Pancreas (tissue), 10 donors: ENCODE measurements at places on chromosomes 1 and 21. TPM values are rescaled to one million over a fixed set of nuclear protein-coding genes. Genes with fewer than 3 reads are reported as not detected.

DNA sequence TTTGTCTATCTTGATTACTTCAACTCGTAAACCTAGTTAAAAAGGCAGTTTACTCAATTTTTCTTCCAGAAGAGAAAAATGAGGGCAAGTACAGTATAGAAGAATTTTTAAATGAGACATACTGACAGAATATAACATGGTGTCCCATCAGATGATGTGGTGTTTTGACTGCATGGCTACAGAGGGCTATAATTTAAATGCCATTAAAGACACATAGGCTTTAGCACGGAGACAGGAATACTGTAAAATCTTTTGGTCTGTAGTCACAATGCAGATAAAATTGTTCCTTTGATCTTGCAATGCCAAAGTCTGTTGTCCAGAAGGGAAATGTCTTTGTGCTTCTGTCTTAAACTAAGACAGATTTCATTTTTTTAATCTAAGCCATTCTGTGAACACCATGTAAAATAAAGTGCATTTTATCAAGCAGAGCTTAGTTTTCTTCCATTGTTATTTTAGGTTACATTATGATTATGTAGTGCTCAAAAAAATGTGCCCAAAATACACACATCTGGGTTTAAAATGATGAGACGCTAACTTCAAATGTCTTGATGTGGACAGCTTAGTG is 249.6 kb downstream of the PTPRC start:
- no peaks in the 10 kb centered on the region for H3K27me3 ChIP-seq
- no peak overlapping the region for H3K4me3 ChIP-seq
- peaks cover 5% of the 10 kb centered on the region for H3K4me1 ChIP-seq
- no peaks in the 10 kb centered on the region for H3K36me3 ChIP-seq

The SPATA21 gene
- polyA plus RNA-seq = 0.77 TPM

- no peak overlapping the region for H3K27ac ChIP-seq
- no peak for DNase-seq
- H3K27me3 ChIP-seq = no peaks in the 10 kb centered on the region
These were observed 44.0 kb downstream of the OR10J1 start for GRCh38 chr1:159483501-159483900.

DNA sequence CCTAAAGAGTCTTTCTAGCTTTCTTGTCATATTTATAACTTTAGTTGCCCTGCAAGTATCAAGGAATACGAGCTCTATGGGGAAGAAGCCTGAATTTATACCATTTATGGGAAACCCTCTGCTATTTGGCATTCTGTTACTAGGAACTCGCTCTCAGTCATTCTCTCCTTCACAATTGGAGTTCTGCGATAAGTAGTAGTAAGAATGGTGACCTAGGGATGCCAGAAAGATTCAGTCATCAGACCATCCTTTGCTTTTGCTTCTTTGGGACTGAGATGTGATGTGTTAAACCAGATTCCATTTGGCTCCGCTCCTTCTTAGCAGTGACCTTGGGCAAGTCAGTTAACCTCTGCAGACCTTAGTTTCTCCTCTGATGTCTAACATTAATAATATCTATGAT is 256.5 kb downstream of the FGGY start:
- peaks cover 17% of the 10 kb centered on the region for H3K4me1 ChIP-seq
- H3K27ac ChIP-seq = no peak overlapping the region
- DNase-seq = no peak

- no peaks in the 10 kb centered on the region for H3K36me3 ChIP-seq
- H3K27me3 ChIP-seq = no peaks in the 10 kb centered on the region
- no peaks in the 10 kb centered on the region for H3K4me1 ChIP-seq
- no peak for DNase-seq
- H3K4me3 ChIP-seq = no peak overlapping the region
These were observed 257.5 kb downstream of the KIF26B start for GRCh38 chr1:245412306-245412705.

The CELF3 gene
- polyA plus RNA-seq = 76.3 TPM

- H3K36me3 ChIP-seq = no peaks in the 10 kb centered on the region
- H3K4me1 ChIP-seq = no peaks in the 10 kb centered on the region
- DNase-seq = no peak
- H3K27me3 ChIP-seq = no peaks in the 10 kb centered on the region
- H3K27ac ChIP-seq = no peak overlapping the region
These were observed 89.7 kb downstream of the MAGI3 start for GRCh38 chr1:113479713-113480676.

DNA sequence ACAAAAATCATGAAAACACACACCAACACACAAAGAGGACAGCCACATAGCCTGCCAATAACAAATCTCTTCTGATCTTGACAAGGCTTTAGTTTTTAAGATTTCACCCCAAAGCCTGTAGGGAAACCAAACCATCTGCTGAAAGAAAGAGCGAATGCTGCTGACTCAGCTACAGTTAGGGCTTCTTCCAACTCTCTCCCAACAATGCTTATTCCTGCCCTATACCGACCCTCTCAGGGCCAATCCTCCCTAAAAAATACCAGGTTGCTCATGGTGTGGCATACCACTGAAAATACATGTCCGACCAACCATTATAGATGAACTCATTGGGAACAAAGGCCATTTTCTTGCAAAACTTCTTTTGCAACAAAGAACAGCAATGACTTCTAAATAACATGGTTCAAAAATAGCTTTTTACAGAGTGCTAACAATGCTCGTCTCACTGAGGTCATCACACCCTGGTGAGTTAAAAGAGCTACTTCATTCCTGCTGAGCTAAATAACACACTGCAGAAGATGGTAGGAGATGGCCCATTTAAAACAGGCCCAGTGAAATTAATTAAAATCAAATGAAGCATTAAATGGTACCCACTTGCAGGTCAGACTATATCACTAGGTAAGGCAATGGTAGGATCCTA is 86.1 kb downstream of the KIAA0319L start:
- H3K4me3 ChIP-seq = no peak overlapping the region
- no peak overlapping the region for H3K27ac ChIP-seq
- peaks cover 28% of the 10 kb centered on the region for H3K36me3 ChIP-seq
- no peaks in the 10 kb centered on the region for H3K27me3 ChIP-seq
- no peak for DNase-seq

DNA sequence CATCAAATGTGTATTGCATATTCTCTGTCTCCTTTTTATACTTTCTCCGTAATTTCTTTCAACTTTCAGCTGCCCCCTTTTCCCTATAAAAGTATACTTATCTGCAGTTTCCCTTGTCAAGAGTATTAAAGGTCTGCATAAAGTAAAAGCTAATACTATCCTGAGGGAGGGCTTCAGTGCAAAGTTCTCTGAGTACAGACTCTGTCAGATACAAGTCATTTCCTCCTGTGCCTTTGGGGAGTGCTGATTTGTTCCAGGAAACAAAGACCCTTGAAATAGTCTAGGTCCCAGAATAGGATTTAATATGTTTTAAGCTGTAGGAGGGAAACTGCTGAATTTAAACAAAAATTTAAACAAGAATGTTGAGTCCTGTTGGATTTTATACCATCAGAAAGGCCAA is 11.7 kb downstream of the GPR161 start:
- H3K27me3 ChIP-seq = no peaks in the 10 kb centered on the region
- H3K4me1 ChIP-seq = peaks cover 10% of the 10 kb centered on the region
- no peak for DNase-seq
- H3K4me3 ChIP-seq = no peak overlapping the region

- no peaks in the 10 kb centered on the region for H3K27me3 ChIP-seq
- no peaks in the 10 kb centered on the region for H3K4me1 ChIP-seq
- no peak overlapping the region for H3K4me3 ChIP-seq
- H3K27ac ChIP-seq = no peak overlapping the region
- H3K36me3 ChIP-seq = no peaks in the 10 kb centered on the region
These were observed 21.5 kb upstream of the SAMSN1 start for GRCh38 chr21:14567331-14568279.

The LMOD1 gene
- 7.1 TPM for polyA plus RNA-seq

- H3K27ac ChIP-seq = no peak overlapping the region
- H3K36me3 ChIP-seq = no peaks in the 10 kb centered on the region
- no peaks in the 10 kb centered on the region for H3K4me1 ChIP-seq
- no peak overlapping the region for H3K4me3 ChIP-seq
- no peaks in the 10 kb centered on the region for H3K27me3 ChIP-seq
These were observed 159.9 kb downstream of the ZBTB18 start for GRCh38 chr1:244210884-244211558.

- no peaks in the 10 kb centered on the region for H3K36me3 ChIP-seq
- DNase-seq = no peak
- H3K4me1 ChIP-seq = no peaks in the 10 kb centered on the region
- H3K27me3 ChIP-seq = no peaks in the 10 kb centered on the region
These were observed 2.2 kb downstream of the NEGR1 start for GRCh38 chr1:72280131-72280530.

DNA sequence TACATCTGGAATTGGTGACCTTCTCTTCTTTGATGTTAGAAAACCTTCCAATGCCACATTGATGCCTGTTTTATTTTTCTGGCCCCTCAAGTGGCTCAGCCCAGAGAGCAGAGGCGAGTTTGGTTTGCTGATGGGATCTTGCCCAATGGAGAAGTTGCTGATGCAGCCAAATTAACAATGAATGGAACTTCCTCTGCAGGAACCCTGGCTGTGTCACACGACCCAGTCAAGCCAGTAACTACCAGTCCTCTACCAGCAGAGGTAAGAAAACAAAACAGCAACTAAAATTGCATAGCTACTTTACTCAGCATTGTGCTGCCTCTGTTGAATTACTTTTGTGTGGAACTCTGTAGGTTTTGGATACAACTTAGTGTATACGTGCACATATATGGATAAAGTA is 97.6 kb downstream of the CC2D1B start:
- DNase-seq = no peak
- no peak overlapping the region for H3K27ac ChIP-seq
- H3K36me3 ChIP-seq = no peaks in the 10 kb centered on the region
- no peak overlapping the region for H3K4me3 ChIP-seq

The FCGR1A gene
- polyA plus RNA-seq = 5.8 TPM

DNA sequence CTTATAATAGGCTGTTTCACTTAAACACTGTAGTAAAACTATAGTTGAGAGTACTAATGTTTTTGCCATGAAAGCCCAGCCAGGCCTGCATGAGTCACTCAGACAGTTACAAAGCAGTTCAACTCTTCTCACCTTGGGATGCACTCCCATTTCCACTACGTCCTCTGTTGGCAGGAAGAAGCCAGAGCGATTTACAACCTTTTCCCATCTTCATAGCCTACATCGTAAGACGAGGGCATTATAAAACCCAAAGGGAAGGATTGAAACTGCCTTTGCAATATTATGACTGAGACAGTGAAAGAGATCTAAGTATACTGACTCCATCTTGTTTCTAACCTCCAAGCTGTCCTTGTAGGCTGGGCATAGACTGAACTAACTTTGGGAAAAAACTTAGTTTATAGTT is 71.8 kb upstream of the CSF1 start:
- no peaks in the 10 kb centered on the region for H3K36me3 ChIP-seq
- DNase-seq = no peak

GRCh38 chr1:7117399-7118281 is 332.4 kb downstream of the CAMTA1 start:
- peak; percentile 23 for DNase-seq
- no peak overlapping the region for H3K4me3 ChIP-seq
- H3K27ac ChIP-seq = no peak overlapping the region

The FAM131C gene
- 13.5 TPM for polyA plus RNA-seq

GRCh38 chr1:230573658-230574057 is 68.6 kb upstream of the COG2 start:
- H3K36me3 ChIP-seq = no peaks in the 10 kb centered on the region
- no peak for DNase-seq
- no peak overlapping the region for H3K4me3 ChIP-seq
- peaks cover 29% of the 10 kb centered on the region for H3K4me1 ChIP-seq
- H3K27me3 ChIP-seq = no peaks in the 10 kb centered on the region

- H3K4me3 ChIP-seq = no peak overlapping the region
- no peaks in the 10 kb centered on the region for H3K36me3 ChIP-seq
- H3K27me3 ChIP-seq = no peaks in the 10 kb centered on the region
- H3K27ac ChIP-seq = no peak overlapping the region
- no peaks in the 10 kb centered on the region for H3K4me1 ChIP-seq
These were observed 29.3 kb downstream of the MTF2 start for GRCh38 chr1:93108335-93108734.

DNA sequence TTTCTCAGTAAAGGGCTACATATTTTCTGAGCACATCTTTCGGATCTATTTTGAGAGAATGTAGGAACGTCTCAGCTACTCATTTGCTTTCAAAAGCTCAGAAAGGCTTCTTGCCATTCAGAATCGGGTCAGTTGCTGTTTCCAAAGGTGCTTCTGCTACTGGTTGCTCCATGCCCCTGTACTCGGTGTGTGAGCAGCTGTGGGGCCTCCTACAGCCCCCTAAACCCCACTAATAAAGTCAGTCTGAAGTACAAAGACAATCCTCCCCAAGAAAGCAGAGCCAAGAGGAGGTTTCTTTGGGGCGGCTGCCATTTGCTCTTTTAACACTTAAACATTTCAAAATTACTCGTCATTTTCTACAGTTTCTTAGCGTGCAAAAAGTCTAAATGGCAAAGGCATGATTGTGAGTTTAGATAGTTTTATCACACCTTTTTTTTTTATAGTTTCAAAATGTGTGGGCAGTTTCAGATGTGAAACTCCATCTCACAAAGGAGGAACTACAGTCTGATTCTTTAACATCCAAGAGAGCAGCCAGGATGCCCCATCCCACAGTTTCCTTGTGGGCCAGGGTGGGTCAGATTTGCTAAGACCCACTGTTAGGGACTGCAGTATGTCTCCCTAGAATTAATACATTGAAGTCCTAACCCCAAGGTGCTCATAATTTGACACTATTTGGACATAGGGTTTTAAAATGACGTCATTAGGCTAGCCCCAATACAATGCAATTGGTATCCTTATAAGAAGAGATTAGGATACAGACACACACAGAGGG is 4.1 kb downstream of the RUNX1 start:
- no peaks in the 10 kb centered on the region for H3K27me3 ChIP-seq
- no peak overlapping the region for H3K4me3 ChIP-seq
- H3K27ac ChIP-seq = no peak overlapping the region
- no peak for DNase-seq
